Stimulated activated CD4-positive, alpha-beta T cell treated with anti-CD3 and anti-CD28 coated beads, Interleukin-1b, Interleukin-23, amount 100 ng/mL, for 24 hours (primary cell): ENCODE measurements at places on chromosomes 7 and 10.
A peak's percentile ranks its signal among the peaks of the same experiment; 100 is the strongest.

GRCh38 chr7:29539471-29539870 is 24.2 kb upstream of the PRR15 start:
- no peak for DNase-seq

DNA sequence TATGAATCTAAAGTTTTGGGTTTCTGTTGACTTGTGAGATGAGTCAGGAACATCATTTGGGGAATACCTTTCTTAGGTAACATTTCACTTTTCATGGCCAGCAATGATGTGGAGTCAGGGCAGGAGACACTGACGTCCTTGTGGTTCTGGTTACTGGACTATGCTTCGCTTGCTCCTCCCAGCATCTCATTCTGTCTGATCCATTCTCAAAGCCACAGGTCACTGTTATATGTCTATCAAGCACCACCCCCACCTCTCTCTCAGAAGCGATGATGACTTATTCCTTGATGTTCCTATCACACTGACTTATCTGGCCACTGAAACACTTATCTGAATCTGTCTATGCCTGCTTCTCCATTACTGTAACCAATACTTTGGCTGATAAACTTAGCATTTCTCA is 51.6 kb downstream of the TES start:
- no peak for DNase-seq

- DNase-seq, result no peak
Observed at GRCh38 chr10:86765548-86765947, 9.1 kb downstream of the BMPR1A start.

- peak; percentile 62 for DNase-seq
Observed at GRCh38 chr10:9209105-9209798, 1154.8 kb downstream of the GATA3 start.

GRCh38 chr7:27302590-27302989 is 60.0 kb downstream of the EVX1 start:
- no peak for DNase-seq

DNA sequence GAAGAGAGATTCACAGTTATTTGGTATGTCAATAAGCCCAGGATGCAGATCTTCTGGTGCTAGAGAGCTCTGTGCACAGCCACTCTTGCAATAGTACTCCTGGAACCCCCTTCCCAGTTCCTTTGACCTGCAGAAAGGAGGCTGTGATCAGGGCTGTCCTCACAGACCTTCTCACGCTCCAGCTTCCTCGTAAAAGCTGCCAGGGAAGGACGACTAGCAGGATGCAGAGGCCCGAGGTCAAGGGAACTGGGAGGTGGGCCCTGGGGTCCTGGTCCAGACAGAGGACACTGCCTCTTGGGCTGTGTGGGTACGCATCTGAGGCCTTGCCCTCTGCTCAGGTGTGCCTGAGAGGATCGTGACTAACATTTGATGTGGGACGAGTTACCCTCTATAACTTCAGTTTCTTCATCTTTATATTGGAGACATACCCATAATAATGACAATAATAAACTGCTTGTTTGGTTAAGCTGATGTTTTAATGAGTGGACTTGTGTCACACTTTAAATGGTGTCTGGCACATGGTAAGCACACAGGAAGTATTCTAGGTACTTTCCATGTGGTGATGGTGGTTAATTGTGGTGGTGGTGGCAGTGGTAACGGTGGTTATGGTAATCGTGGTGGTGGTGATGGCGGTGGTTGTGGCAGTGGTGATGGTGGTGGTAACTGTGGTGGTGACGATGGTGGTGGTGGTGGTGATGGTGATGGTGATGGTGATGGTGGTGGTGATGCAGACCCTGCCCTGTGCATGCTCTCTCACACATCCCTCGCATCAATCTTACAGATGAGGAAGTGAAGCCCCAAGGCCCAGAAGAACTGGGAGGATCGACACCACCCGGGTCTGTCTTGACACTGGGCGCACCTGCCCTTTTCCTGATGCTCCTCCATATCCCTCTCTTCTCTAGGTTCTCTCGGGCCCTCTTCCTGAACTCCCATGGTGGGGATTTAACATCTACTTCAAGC is 235.2 kb upstream of the GRB10 start:
- no peak for DNase-seq

GRCh38 chr10:37703114-37703513 is 154.3 kb downstream of the ZNF248 start:
- no peak for DNase-seq

DNA sequence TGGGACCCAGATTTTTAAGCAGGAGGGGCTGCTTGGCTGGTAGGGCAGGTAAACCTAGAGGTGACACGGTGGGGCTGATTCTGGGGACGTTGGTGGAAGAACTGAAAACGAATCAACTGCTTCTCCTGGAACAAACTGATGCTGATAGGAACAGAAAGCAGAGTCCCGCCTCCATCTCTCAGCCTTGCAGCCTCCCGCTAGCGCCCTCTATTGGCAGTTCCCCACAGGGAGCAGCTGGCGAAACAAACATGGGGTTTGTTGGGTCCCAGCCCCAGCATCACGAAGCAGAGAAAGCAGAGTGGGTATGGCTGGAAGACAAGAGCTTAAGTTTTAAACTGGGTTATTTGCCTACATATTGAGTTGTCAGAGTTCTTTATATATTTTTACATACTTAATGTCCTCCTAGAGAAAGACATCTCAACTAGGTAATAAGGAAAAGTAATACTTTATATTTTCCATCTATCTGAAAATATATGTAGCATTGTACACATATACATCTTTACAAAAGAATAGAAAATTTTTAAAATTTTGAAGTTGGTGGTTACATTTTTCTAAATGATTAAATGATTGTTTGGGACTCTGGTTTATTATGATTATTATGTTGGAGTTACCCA is 42.3 kb upstream of the FOXI2 start:
- no peak for DNase-seq

- DNase-seq, result no peak
Observed at GRCh38 chr10:133422223-133422806, 2.1 kb downstream of the SPRN start.

DNA sequence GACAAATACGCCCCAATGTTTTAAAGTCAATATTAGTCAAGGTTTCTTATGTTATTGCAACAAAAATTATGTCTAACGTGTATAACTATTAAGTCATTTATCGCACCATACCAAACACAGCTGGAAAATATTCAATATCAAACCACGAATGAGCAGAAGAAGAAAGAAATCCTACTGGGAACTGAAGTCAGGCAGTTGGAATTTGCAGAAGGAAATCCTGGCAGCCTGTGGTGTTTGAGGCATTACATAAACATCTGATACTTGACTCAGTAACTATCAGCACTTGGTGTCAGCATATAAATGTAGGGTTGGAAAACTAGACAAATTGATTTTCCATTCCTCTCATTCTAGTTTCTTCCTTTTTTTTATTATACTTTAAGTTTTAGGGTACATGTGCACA is 83.4 kb upstream of the NUPR2 start:
- no peak for DNase-seq

DNA sequence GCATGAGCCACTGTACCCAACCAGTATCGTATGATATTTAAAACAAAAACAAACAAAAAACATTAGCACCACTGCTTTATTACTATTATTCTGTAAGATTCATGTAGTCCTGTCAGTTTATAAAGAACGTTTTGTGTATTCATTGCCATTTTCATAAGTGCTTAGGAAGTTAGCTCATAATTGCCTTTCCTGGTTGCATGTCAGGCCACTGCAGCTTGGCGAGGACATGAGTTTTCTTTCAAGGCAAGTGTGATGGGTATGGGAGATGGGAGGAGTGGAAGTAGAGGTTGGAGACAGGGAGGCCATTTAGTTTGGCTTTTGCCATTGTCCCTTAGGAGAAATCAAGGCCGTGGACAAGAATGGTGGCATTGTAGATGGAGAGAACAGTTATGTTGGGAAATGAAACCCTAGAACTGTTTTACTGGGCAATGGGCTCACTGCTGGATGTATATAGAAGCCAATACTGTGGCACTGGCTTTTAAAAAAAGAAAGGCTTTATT is 48.9 kb downstream of the TYW1 start:
- DNase-seq, result no peak

DNA sequence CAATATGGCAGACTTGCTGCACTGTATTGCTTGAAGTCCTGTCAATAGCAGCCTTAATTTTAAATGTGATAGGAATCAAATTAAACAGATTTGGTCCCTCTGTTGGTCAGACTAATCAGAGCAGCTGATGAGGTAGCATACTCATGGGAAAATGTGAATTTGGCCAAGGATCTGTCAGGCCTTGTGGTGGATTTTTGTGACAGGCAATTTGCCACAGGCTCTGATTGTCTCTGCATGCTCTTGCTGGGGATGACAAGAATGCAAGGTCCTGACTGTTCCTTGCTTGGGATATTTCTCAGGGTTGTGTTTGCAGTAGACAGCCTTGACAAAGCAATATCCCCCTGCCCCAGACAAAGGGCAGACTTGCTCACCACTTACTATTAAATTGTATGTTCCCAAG is 41.5 kb upstream of the GARS1 start:
- DNase-seq, result no peak

GRCh38 chr7:49631960-49632359 is 141.5 kb upstream of the VWC2 start:
- DNase-seq, result no peak

DNA sequence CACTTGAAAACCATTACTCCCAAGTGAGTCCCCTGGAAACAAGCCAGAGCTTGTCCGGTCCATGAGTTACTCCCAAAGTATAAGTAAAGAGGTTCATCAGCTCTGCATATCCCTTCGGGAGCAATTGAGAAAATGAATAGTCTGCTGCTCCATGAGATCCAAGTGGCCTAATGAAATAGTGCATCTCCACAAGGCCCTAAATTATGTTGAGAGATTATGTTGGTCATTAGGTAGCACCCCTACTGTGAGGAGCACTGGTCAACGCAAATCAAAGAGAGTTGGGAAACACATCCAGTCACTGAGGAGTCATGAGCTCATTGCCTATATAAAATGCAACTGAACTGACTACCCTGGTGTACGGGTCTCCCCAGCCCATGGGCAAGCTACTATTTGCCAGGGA is 205.5 kb upstream of the AOAH start:
- no peak for DNase-seq

DNA sequence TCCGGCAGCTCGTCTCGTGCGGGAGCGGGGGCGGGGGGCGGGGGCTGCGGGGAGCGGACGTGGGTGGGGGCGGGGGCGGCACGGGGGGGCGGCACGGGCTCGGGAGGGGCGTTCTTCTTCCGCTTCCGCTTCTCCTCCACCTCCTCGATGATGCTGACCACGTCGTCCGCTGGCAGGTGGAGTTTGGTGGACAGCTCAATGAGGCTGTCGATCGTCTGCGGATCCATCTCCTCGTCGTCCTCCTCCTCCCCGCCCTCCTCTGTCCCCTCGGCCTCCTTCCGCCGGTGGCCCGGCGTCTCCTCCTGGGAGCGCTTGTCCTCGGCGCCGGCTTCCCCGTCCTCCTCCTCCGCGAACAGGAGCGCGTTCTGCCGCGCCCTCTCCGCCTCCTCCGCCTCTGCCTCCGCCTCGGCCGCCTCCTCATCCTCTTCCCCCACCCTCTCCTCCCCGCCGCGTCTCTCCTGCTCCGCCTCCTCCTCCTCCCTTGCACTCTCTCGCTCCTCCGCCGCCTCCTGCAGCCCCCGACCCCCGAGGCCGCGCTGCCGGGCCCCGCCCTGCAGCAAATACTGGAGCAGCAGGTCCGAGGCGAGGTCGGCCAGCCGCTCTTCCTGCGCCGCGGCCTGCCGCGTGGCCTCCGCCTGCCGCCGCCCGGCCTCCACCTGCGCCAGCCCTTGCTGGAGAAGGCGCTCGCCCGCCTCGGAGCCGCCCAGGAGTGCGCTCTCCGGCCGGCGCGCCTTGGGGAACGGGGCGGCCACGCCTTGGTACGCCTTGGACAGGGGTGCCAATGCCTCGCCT is 1.9 kb downstream of the VGF start:
- no peak for DNase-seq

- no peak for DNase-seq
Observed at GRCh38 chr10:91571671-91572070, 61.2 kb downstream of the PPP1R3C start.
